ENCODE measurements at places on chromosomes 7 and 10.
A peak's percentile ranks its signal among the peaks of the same experiment; 100 is the strongest.

DNA sequence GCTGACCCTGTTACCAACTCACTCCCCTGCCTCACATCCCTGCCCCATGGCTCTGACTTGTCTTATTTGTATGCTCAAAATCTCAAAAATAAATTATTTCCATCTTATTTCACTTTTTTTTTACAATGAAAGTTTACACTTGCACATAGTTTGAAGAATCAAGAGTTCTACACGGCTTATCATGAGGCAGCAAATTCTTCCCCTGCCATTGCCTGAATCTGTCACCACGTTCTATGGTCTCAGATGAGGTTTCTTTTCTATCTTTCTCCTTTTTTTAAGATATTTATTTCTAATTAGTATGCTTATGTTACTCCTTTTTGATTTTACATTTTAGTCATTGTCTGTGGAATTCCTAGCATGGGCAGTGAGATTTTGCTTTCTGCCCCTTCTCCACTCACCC is 28.4 kb downstream of the ARHGAP22 start:
- DNase-seq = no peak

DNA sequence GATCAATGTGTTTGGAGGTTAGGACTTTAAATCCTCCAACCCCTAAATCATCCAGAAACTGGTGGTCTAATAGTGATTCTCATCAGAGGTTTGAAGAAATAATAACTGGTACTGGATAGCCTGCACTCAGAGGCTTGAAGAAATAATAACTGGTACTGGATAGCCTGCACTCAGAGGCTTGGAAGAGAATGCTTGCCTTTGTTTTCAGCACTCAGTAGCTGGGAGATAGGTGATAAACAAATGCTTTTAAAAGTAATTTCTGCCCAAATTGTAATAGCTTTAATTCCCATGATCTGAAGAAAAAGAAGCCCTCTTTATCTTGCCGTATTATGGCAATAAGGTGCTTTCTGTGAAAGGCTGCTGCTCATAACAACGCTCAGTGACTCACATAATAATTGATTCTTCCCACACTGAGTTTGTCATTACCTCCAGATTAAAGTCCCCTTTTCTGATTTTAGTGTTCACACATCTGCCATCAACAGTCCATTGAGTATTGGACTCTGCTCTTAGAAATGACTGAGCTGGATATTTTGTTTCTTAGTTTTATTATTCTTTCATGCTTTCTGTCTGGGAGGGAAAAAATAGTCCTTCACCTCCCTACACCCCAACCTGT is 112.3 kb upstream of the PHYHIPL start:
- DNase-seq = no peak

- DNase-seq = no peak
Measured at GRCh38 chr7:80124526-80125264, 9.9 kb upstream of the GNAI1 start.

DNA sequence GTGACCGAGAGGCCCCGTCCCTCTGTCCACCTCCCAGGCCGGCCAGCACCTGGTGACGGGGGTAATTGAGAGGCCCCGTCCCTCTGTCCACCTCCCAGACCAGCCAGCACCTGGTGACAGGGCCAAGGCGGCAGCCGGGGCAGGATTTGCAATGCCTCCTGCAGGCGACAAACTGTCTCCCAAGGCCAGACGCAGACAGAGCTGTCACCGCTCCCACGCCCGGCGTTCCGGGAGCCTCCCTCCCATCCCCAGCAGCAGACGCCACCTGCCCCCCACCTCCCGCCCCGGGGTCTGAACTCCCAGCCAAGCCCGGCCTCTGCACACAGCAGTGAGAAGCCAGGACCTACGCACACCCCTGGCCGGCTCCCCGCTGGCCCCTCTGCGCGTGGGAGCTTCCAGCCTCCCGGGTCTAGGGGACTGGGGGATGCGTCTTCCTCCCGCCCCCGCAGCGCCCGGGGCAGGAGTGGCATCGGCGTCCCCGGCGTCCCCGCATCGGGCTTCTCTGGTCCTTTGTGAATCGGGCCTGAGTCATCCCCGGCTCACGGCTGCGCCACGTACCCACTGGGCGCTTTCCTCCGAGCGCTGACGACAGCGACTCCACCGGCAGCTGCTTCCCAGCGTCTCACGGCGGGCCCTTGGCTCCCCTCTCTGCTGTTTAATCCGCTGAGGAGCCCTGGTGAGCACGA is 95.1 kb upstream of the DIP2C start:
- peak; percentile 58 for DNase-seq

DNA sequence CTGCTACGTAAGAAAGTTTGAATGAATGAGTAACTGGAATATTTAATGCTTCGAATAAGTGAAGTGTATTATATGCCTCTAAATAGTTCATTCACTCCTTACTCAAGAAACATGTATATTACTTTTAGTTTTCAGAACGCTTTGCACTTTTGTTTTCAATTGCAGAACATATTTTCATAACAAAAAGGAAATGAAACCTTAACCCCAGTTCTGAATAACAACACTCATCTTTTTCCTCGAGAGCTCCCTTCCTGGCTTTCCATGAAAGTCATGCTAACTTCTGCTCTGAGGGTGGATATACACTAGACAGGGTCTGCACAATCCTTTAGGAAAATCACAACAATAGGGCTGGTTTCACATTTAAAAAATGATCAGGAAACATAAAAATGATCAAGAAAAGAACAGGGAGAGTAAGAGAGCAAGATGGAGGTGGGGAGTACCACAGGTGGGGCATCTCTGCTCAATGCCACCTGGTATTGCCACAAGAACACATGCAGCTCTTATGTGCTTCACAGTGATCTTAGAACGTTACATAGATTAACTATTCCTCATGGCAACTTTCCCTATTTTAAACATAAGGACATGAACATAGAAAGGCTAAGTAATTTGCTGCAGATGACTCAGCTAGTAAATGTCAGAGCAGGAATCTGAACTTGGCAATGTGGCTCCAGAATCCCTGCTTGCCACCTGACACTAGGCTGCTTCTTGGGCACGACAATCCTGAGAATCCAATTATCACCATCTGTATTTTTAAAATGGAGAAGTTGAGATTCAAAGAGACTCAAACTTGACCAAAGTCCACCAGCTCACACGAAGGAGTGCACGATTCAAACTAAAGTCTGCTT is 219.5 kb upstream of the AOAH start:
- DNase-seq = no peak

DNA sequence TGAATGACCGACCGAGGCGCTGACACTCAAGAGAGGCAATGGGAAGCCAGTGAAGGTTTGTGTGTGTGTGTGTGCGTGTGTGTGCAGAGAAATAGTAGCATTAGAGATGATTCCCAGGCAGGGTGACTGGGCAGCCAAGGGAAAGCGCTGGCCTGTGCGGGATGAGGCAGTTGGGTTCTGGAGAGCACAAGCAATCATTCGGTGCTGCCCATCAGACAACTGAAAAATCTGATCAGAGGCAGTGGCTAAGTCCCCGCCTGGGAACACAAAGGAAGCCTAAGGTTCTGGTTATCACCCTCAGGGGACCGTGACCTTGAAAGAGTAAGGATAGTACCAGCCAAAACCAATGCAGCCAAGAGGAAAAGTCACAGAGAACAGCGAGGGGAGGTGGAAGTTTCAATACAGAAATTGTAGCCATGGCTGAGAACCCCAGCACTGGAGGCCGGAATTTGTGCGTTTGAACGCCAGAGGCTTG is 868 bp upstream of the PDCD4 start:
- DNase-seq = no peak

DNA sequence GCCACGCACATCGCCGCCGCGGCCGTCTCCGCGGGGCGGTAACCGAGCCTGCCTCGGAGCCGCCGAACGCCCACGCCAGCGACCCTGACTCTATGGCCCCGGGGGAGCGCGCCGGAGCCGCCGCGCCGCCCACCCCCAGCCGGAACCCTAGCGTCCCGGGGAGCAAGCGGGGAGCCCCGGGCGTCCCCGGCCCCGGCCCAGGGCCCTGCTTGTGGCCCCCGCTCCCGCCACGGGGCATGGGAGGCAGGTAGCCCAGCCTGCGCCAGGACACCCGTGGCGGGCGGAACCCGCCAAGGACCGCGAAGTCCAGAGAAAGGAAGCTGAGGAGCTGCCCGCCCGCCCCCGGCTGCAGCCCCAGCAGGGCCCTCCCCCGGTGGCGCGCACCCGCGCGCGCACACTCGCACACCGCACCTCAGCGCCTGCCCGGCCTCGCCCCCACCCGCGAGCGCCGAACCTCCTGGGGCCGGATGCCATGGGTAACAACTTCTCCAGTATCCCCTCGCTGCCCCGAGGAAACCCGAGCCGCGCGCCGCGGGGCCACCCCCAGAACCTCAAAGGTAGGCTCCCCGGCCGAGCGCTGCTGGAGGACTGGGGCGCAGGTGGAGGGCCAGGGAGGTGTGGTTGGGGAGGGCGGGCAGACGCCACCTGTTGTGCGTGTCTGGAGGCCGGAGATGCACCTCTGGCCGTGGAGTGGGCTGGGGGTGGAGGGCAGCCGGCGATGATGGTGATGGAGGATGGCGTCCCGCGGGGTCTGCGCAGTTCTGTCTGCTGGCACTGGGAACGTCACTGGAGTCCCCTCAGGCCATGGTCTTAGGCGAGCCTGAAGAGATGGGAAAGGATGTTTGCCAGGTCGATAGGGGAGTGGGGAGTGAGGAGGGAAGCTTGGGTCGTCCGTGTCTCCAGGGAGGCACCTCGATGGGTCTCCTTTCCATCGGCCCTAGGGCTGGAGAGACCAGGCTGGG is 692 bp downstream of the NEURL1 start:
- peak; percentile 67 for DNase-seq

DNA sequence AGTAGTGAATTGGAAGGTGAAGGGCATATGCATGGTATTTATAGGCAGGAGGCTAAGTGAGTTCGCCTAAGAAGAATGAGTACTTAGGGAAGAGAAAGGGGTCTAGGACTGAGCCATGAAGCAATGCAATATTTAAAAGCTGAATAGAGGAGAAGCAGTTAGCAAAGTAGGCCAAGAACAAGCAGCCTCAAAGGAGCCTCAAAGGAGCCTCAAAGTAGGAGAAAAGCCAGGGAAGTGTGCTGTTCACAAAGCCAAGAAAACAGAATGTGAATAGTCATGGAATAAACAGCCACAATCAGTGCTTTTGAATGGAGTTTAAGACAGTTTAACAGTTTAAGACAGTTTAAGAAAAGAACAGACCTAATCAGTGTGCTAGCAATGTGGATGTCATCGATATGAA is 762.0 kb downstream of the SORCS1 start:
- DNase-seq = no peak

GRCh38 chr7:47720141-47720906 is 138.4 kb upstream of the TNS3 start:
- no peak for DNase-seq

- no peak for DNase-seq
Measured at GRCh38 chr10:124568848-124569622, 107.4 kb downstream of the LHPP start.

DNA sequence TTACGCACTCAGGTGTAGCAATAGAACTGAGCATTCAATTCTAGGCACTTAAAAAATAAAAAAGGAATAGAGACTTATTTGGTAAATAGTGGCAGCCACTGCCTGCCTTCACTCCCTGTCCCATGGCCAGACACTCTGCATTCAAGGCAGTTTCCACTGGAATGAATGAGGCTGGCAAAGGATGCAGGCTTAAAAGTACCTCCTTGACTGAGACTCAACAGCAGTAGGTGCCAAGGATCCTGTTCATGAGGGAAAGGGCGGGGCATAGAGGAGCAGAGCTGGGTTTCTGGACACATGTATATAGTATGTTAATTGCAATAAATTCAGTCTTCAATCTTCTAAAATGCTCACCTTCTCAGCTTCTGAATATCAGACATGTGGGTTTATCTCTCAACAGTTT is 242.6 kb downstream of the PHF14 start:
- no peak for DNase-seq

- DNase-seq = peak; percentile 96
Measured at GRCh38 chr7:48089046-48090003, at the start of gene UPP1. UPP1 (plus strand) TSS chr7:48089265; CDS start chr7:48094784, 5,519 bp downstream.

DNA sequence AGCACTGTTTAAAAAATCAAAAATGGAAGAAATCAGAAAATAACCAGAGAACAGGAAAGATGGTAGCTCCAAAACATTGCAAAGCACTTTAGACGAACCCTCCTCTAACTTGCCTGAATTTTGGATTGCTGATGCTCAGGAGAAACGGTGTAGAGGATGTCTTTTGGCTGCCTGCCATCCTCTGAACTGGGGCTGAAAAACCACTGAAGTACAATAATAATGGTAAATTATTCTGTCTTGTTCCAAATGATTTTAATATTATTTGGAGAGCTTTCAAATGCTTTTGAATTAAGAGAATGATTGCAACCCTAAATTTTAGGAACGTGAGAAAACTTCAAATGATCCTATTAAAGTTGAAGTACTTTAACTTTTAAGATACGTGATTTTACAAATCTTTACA is 167.3 kb upstream of the SLC13A1 start:
- DNase-seq = no peak

DNA sequence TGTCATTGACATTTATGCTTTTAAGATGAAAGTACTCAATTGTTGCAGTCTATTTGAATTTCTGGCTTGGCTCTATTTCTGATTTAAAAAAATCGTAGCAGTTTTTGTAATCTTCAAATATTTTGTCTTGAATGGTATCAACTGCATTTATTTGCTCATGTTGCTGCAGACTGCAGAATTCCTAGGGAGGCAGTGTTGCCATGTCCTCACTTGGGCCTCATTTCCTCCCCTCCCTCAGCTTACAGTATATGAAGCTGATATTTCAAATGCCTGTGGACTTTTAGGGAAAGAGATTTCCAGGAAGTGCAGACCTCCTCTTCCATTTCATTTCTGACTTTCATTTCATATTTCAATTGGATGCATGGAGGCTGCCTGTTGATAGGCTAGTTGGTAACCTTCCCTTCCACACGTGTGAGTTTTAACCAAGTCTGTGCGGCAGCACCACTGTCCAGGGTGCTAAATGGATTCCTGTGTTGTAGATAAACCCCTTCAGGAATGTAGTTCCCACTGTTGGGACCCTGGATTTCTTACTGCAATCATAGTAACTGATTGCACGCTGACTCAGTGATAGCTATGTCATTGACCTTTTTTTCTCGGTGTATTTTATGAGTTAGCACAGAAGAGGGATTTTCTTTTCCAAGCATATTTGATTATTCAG is 17.5 kb downstream of the VPS50 start:
- no peak for DNase-seq

DNA sequence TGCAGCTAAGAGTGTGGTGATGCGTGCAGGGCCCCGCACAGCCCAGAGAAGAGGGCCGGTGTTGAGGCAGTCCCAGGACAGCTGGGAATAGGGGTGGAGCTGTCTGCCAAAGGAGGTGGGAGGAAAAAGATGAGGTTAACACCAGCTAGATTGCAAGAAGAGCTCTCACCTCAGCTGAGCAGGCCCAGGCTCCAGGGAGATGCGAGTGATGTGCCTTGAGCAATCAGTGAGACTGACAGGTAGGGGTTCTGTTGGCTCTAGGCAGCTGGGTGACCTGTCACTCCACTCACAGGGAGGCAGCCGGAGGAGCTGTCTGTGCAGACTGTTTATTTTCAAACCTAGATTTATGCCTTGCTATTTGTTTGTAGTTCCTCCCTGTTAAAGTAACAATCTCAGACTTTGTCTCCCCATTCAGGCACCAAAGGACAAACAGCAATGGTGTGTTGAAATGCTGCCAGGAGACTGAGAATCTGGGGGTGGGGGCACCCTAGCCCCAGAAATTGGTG is 205.1 kb upstream of the CXCL12 start:
- DNase-seq = no peak

GRCh38 chr10:86790394-86790793 is 34.0 kb downstream of the BMPR1A start:
- DNase-seq = no peak

- no peak for DNase-seq
Measured at GRCh38 chr7:77327067-77327931, 88.8 kb downstream of the GSAP start.

Measured in activated naive CD4-positive, alpha-beta T cell treated with anti-CD3 and anti-CD28 coated beads, Interleukin-2, amount 10 ng/mL, durations not matched to agents 7 days and 5 days (primary cell).